ENCODE measurements at places on chromosomes 3 and 15. TPM values are rescaled to one million over a fixed set of nuclear protein-coding genes. Genes with fewer than 3 reads are reported as not detected.

DNA sequence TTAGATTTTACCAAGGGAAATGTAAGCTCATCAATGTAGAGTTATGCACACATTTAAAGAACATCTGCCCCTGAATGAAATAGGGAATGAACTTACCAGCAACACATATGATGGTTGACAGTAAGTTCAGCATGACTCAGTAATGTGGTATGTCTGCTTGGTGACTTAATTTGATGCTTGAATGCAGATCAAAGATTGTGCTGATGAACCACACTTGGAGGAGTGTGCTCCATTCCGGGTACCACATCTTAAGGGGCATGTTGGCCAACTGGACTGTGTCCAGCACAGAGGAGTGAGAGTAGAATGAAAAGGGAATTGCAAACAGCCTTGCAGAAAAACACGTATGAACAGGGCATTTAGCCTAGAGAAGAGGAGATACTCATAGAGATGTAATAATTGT is 171.0 kb upstream of the RARB start:
- no peak overlapping the region for H3K4me3 ChIP-seq
- no peaks in the 10 kb centered on the region for H3K27me3 ChIP-seq
- no peak for DNase-seq
- H3K4me1 ChIP-seq, result no peaks in the 10 kb centered on the region

DNA sequence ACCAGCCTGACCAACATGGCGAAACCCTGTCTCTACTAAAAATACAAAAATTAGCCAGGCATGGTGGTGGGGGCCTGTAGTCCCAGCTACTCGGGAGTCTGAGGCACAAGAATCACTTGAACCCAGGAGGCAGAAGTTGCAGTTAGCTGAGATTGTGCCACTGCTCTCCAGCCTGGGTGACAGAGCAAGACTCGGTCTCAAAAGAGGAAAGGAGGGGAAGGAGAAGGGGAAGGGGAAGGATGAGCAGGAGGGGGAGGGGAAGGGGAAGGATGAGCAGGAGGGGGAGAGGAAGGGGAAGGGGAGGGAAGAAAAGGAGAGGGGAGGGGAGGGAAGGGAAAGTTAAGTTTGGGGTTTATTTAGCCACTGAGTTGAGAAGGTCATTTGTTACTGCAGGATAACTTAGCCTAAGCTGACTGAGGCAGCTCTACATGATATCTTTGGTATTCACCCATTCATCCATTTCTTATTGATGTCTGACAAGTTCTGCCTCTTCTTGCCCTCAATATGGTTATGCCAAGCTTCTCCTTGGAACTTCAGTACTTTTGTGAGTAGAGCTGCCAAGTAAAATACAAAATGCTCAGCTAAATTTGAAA is 15.9 kb upstream of the ABHD2 start:
- no peak overlapping the region for H3K4me3 ChIP-seq
- no peaks in the 10 kb centered on the region for H3K27me3 ChIP-seq

DNA sequence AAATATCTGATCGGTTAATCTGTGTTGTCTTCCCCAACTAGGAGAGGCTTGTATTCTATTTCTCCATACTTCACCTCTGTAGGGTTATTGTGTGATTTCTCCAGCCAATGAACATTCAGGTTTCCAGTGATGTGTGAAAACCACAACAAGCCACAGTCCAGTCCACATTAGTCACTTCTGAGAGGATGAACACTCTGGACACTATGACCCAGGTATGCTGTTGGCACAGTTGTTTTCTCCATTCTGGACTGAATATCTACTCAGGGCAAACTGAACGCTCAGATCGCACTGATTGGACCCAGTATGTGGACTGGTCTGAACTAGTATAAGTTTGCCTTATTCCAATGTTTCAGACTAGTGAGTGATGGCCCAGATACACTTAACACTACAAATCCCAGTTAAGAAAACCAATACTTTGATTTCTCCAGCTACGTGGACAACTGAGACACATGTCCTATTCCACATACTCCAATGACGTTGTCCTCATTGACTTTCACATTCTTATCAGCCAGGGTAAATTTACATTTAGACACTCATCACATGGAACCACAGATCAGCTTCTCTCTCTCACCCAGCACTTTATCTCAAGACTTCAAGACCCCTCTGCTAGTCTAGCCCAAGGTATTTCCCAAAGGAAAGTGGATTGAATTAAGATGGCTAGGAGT is 587.4 kb upstream of the SGO1 start:
- H3K4me3 ChIP-seq, result no peak overlapping the region
- H3K36me3 ChIP-seq, result no peaks in the 10 kb centered on the region
- no peak overlapping the region for H3K27ac ChIP-seq
- H3K4me1 ChIP-seq, result no peaks in the 10 kb centered on the region

The ZNF774 gene
- total RNA-seq, result 0.84 TPM

The LMAN1L gene
- not detected for total RNA-seq

GRCh38 chr3:114286266-114286665 is 7.6 kb upstream of the TIGIT start:
- H3K27ac ChIP-seq, result no peak overlapping the region
- H3K27me3 ChIP-seq, result no peaks in the 10 kb centered on the region
- no peak for DNase-seq
- H3K4me1 ChIP-seq, result peaks cover 16% of the 10 kb centered on the region
- H3K36me3 ChIP-seq, result no peaks in the 10 kb centered on the region
- no peak overlapping the region for H3K4me3 ChIP-seq

- no peak for DNase-seq
- H3K4me3 ChIP-seq, result no peak overlapping the region
- H3K36me3 ChIP-seq, result no peaks in the 10 kb centered on the region
Observed at GRCh38 chr3:8220291-8220690, 281.3 kb upstream of the LMCD1 start.

The ADAMTSL3 gene
- not detected for total RNA-seq

- H3K27me3 ChIP-seq, result no peaks in the 10 kb centered on the region
- H3K4me1 ChIP-seq, result peaks cover 49% of the 10 kb centered on the region
- peaks cover 5% of the 10 kb centered on the region for H3K36me3 ChIP-seq
- no peak overlapping the region for H3K4me3 ChIP-seq
- DNase-seq, result no peak
Observed at GRCh38 chr3:43223670-43224364, 62.5 kb upstream of the SNRK start.

DNA sequence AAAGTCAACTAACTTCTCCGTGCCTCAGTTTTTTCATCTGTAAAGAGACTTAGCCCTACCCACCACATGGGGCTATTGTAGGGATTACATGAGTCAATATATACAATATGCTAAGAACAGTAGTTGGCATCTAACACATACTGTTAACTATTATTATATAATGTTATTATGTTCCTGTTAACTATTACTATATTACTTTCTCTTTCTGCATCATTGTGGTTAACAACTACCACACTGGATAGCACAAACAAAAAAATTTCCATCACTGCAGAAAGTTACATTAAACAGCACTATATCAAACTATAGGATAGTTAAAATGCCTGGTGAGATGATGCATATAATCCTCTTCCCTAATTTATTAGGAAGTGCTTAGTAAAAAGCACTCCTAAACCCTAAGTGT is 23.7 kb downstream of the STAG1 start:
- DNase-seq, result no peak
- no peak overlapping the region for H3K4me3 ChIP-seq
- H3K36me3 ChIP-seq, result no peaks in the 10 kb centered on the region

The NDN gene
- total RNA-seq, result 2.3 TPM

GRCh38 chr3:41050144-41050543 is 149.2 kb upstream of the CTNNB1 start:
- DNase-seq, result no peak
- no peaks in the 10 kb centered on the region for H3K36me3 ChIP-seq
- H3K27ac ChIP-seq, result no peak overlapping the region
- no peak overlapping the region for H3K4me3 ChIP-seq
- H3K4me1 ChIP-seq, result no peaks in the 10 kb centered on the region
- H3K27me3 ChIP-seq, result no peaks in the 10 kb centered on the region

The HOMER2 gene
- total RNA-seq, result 2.8 TPM

- H3K4me3 ChIP-seq, result no peak overlapping the region
- no peak for DNase-seq
- no peaks in the 10 kb centered on the region for H3K4me1 ChIP-seq
- H3K27ac ChIP-seq, result no peak overlapping the region
Observed at GRCh38 chr3:159472611-159473010, 516.0 kb upstream of the IL12A start.

The CD86 gene
- not detected for total RNA-seq

The GP5 gene
- total RNA-seq, result 0.64 TPM

GRCh38 chr3:172929451-172929850 is 178.9 kb downstream of the ECT2 start:
- no peak overlapping the region for H3K4me3 ChIP-seq
- H3K36me3 ChIP-seq, result no peaks in the 10 kb centered on the region
- H3K27ac ChIP-seq, result no peak overlapping the region
- H3K27me3 ChIP-seq, result no peaks in the 10 kb centered on the region
- no peak for DNase-seq

The P2RY12 gene
- total RNA-seq, result not detected

The ITIH1 gene
- not detected for total RNA-seq

The CEP63 gene
- total RNA-seq, result 26.9 TPM

- peaks cover 5% of the 10 kb centered on the region for H3K4me1 ChIP-seq
- no peak overlapping the region for H3K27ac ChIP-seq
- no peaks in the 10 kb centered on the region for H3K36me3 ChIP-seq
- DNase-seq, result no peak
Observed at GRCh38 chr3:168029705-168030104, 66.0 kb downstream of the GOLIM4 start.

- no peak overlapping the region for H3K27ac ChIP-seq
- H3K36me3 ChIP-seq, result no peaks in the 10 kb centered on the region
- DNase-seq, result no peak
- H3K4me3 ChIP-seq, result no peak overlapping the region
- H3K4me1 ChIP-seq, result no peaks in the 10 kb centered on the region
Observed at GRCh38 chr3:160893207-160893606, 137.2 kb downstream of the PPM1L start.

DNA sequence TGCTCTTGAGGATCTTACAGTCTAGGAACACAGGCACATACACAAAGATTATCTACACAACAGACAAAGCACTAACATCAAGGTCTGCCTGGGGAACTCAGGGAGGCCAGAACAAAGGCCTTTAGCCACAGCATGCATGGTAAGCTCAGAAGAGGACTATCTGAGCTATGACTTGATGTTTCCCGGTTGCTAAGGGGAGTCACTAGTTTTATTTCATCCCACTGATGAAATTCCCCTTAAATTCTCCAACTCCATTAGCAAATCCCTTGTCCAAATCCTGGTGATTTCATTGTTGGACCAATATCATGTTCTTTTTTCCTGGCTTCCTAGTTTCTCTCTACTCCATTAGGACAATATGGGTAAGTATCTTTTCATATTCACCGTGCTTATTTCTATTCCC is 23.3 kb downstream of the FBN1 start:
- no peak for DNase-seq
- no peaks in the 10 kb centered on the region for H3K4me1 ChIP-seq
- no peak overlapping the region for H3K4me3 ChIP-seq
- H3K36me3 ChIP-seq, result no peaks in the 10 kb centered on the region
- H3K27ac ChIP-seq, result no peak overlapping the region
- peaks cover 6% of the 10 kb centered on the region for H3K27me3 ChIP-seq

DNA sequence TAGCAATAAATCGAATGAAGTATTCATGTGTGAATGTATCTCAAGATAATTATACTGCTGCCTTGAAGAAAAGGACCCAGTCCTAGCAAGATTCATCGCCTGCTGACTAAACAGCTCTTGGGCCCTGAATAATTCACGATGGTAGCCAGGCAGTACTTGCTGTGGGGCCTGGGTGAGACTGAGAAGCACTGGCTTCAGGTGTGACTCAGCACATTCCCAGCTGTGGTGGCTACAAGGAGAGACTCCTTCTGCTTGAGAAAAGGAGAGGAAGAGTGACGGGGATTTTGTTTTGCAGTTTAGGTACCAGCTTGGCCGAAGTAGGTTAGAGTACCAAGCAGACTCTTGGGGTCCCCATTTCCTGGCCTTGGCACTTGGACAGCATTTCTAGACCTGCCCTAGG is 47.6 kb upstream of the CD200R1L start:
- H3K4me1 ChIP-seq, result no peaks in the 10 kb centered on the region
- no peak overlapping the region for H3K4me3 ChIP-seq
- no peak for DNase-seq
- H3K36me3 ChIP-seq, result no peaks in the 10 kb centered on the region

- H3K27ac ChIP-seq, result no peak overlapping the region
- no peak overlapping the region for H3K4me3 ChIP-seq
- peaks cover 5% of the 10 kb centered on the region for H3K27me3 ChIP-seq
- H3K36me3 ChIP-seq, result no peaks in the 10 kb centered on the region
- no peak for DNase-seq
Observed at GRCh38 chr3:194167480-194168282, 31.7 kb downstream of the HES1 start.

DNA sequence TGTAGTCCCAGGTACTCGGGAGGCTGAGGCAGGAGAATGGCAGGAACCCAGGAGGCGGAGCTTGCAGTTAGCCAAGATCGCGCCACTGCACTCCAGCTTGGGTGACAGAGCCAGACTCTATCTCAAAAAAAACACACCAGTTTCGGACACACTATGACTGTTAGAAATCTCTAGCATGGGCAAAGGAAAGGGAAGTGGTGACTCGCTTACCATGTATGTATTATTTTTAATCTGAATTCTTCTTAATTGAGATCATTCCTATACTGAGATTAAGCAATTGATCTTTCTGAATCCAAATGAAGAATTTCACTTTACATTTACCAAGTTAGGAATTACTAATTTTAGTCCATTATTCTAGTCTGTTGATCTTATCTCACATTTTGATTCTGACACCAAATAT is 459.2 kb upstream of the ALCAM start:
- no peak overlapping the region for H3K27ac ChIP-seq
- DNase-seq, result no peak
- no peak overlapping the region for H3K4me3 ChIP-seq

- no peaks in the 10 kb centered on the region for H3K27me3 ChIP-seq
- no peak overlapping the region for H3K27ac ChIP-seq
- no peak for DNase-seq
Observed at GRCh38 chr15:36622197-36622795, 42.9 kb downstream of the CDIN1 start.

GRCh38 chr3:168094580-168094876 is 1.2 kb downstream of the GOLIM4 start:
- H3K36me3 ChIP-seq, result no peaks in the 10 kb centered on the region
- H3K27ac ChIP-seq, result no peak overlapping the region
- no peak for DNase-seq
- peaks cover 7% of the 10 kb centered on the region for H3K4me1 ChIP-seq
- peaks cover 48% of the 10 kb centered on the region for H3K27me3 ChIP-seq
- H3K4me3 ChIP-seq, result peak overlapping the region; percentile 55

The LXN gene
- 3.7 TPM for total RNA-seq

DNA sequence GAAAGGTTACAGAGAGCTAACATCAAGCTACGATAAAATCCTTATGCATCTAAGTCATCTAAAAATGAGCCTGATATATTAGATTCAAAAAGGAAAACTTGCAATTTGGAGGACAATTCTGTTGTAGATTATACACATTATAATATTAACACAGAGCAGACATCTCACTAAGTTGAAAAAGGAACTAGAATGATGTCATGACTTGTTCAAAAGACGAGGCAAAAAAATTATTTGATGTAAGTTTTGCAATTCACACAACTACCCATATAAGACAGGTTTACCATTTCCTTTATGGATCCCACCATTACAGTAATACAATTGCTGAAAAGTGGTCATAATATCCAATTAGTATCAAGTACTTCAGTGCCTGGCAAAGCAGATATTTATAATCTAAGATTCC is 15.9 kb downstream of the SATB1 start:
- peak overlapping the region; percentile 89 for H3K27ac ChIP-seq
- peaks cover 71% of the 10 kb centered on the region for H3K36me3 ChIP-seq
- H3K4me3 ChIP-seq, result peak overlapping the region; percentile 65
- H3K4me1 ChIP-seq, result peaks cover 91% of the 10 kb centered on the region

The MUSTN1 gene
- not detected for total RNA-seq

Measured in activated naive CD4-positive, alpha-beta T cell treated with anti-CD3 and anti-CD28 coated beads for 36 hours (primary cell).